ENCODE measurements at places on chromosomes 12 and 14.

- DNase-seq, result no peak
These were observed 14.2 kb upstream of the RIOX1 start for GRCh38 chr14:73476451-73476931.

- DNase-seq, result no peak
These were observed 929.5 kb downstream of the VRK1 start for GRCh38 chr14:97726676-97727075.

DNA sequence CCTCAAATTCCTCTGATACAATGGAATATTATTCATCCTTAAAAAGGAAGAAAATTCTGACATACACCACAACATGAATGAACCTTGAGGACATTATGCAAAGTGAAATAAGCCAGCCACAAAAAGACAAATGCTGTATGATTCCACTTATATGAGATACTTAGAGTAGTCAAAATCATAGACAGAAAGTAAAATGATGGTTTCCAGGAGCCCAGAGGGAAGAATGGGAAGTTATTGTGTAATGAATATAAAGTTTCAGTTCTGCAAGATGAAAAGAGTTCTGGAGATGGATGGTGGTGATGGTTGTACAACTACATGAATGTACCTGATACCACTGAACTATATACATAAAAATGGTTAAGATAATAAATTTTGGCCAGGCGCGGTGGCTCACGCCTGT is 18.3 kb downstream of the VWF start:
- no peak for DNase-seq

GRCh38 chr12:42017051-42017450 is 127.6 kb downstream of the GXYLT1 start:
- DNase-seq, result no peak

DNA sequence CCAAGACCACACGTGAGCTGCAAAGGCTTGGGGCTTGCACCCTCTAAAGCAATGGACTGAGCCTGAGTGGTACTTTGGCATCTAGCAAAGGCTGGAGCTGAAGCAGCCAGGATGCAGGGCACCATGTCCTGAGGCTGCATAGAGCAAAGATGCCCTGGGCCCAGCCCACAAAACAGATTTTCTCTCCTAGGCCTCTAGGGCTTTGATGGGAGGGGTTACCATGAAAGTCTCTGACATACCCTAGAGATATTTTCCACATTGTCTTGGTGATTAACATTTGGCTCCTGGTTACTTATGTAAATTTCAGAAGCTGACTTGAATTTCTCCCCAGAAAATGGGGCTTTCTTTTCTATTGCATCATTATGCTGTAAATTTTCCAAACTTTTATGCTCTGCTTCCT is 438.3 kb downstream of the SLC16A7 start:
- no peak for DNase-seq
